ENCODE measurements at places on chromosomes 2 and 18.

- no peak for DNase-seq
These were observed 86.7 kb downstream of the TTC27 start for GRCh38 chr2:32714521-32714920.

DNA sequence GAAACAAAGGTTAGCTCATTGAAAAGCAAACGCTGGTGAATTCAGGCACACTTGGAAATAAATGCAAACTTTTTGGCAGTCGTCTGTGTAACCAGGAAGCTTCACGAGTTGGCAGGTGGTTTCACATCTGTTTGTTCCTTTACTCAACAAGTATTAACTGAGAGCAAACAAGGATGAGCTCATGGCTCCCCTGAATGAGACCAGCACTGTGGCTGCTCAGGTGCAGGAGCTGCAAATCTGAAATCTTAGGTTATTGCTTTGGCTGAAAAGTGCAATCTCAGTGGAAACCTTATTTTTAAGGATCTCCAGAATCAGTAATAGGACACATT is 46.3 kb downstream of the SH3RF3 start:
- DNase-seq: no peak

- no peak for DNase-seq
These were observed 821.1 kb downstream of the TRIB2 start for GRCh38 chr2:13537771-13538349.

DNA sequence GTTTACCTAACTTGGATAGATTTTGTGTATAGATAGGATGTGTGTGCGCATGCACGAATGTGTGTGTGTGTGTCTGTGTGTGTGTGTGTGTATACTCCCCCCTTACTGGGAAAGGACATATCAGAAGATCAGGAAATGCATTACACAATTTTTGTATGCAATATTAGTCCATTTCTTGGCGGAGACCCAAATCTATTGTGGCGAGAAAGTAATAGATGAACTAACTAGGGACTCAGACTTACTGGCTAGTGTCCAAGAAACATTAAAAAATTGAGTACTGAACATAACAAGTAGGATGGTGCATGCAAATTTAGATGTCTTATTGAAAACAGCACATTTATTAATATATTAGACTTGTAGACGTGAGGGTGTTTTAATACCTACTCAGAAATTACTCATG is 1036.5 kb upstream of the FANCL start:
- no peak for DNase-seq

DNA sequence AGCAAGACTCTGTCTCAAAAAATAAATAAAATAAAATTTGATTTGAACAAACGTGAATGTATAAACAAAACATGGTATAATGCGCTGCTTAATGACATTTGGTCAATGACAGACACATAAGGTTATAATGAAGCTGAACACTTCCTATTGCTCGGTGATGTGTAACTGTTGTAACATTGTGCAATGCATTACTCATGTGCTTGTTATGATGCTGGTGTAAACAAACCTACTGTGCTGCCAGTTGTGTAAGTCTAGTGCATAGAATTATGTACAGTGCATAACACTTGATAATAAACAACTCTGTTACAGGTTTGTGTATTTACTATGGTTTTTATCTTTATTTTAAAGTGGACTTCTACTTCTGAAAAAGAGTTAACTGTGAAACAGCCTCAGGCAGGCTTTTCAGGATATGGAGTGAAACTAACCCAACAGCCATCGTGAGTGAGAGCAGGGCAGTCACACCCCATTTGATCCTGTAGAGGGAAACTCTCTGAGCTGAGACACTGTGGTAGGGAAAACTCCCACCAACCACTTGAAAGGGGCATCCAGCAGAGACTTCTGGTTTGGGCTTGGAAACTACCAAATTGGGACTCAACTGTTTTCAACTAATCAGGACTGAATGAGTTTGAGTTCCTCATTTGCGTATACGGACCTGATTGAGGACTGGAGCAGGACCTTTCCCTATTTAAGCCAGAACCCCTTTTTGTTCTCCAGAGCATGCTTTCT is 8.7 kb upstream of the RPRD1A start:
- DNase-seq: no peak

- DNase-seq: no peak
These were observed 58.7 kb downstream of the PAX3 start for GRCh38 chr2:222239945-222240675.

GRCh38 chr2:152790883-152791282 is 72.5 kb downstream of the ARL6IP6 start:
- DNase-seq: no peak

GRCh38 chr18:80202264-80202998 is 44.9 kb downstream of the PARD6G start:
- DNase-seq: no peak

GRCh38 chr2:98277162-98277859 is 68.9 kb upstream of the CNGA3 start:
- DNase-seq: no peak

DNA sequence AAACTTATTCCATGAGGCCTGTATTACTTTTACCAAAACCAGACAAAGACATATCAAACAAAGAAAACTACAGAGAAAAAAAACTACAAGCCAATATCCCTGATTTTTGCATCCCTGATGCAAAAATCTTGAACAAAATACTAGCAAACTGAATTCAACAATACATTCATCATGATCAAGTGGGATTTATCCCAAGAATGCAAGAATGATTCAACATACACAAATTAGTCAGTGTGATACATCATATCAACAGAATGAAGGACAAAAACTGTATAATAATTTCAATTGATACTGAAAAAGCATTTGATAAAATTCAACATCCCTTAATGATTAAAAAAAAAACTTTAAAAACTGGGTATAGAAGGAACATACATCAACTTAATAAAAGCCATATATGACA is 106.8 kb downstream of the SLC39A10 start:
- no peak for DNase-seq

DNA sequence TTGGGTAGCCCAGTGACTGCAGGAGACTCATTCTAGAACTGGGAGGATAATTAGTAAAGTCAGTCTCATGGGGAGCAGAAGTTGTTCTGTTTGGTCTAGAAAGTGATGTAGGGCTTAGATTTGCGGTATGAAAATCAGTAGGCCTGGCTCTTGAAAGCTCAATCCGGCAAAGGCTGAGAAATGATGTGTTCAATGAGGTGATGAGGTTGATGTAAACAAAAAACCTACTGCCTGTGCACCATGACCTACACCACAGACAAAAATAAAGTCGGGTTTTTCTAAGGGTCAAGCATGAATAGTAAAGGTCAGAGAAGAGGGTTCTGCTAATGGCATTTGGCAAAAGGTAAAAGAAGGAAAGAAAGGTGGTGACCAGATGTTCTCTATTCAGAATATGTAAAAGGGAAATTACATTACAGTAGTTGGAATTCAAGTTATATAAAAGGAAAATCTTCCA is 80.8 kb upstream of the COL5A2 start:
- DNase-seq: no peak

- no peak for DNase-seq
These were observed 115.6 kb upstream of the CYP1B1 start for GRCh38 chr2:38191516-38191915.

DNA sequence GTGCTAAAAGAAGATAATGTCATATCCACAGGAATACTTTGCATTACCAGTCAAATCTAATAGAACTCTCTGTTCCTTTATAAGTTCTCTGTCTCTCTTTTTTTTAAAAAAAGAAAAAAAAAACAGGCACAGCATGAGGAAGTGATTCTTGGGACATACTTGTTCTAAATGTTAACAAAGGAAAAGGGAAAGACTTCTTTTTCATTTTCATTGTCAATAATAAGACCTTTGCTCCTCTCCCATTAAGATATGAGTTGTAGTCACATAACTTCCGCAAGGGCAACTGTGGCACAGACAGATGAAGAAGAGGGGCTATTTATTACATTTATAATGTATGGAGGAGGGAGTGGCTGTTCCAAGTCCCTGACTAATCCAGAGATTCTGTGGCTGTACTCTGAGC is 4.7 kb downstream of the CD302 start:
- DNase-seq: no peak

DNA sequence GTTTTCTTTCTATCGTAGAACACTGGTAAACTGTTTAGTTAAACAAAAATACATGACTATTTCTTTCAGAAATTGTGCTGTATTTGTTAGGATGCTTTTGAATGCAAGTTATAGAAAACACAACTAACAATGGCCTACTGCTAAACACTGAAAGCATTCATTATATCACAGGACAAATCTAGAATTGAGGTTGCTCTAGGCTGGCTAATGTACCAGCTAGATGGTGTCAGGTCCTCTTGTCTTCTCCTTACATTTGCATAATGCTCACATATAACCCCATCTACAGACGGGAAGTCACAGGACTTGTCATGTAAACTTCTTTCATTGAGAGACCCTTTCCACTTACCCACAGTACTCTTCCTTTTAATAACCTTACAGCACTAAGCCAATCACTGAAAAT is 586.8 kb downstream of the DSC3 start:
- no peak for DNase-seq

DNA sequence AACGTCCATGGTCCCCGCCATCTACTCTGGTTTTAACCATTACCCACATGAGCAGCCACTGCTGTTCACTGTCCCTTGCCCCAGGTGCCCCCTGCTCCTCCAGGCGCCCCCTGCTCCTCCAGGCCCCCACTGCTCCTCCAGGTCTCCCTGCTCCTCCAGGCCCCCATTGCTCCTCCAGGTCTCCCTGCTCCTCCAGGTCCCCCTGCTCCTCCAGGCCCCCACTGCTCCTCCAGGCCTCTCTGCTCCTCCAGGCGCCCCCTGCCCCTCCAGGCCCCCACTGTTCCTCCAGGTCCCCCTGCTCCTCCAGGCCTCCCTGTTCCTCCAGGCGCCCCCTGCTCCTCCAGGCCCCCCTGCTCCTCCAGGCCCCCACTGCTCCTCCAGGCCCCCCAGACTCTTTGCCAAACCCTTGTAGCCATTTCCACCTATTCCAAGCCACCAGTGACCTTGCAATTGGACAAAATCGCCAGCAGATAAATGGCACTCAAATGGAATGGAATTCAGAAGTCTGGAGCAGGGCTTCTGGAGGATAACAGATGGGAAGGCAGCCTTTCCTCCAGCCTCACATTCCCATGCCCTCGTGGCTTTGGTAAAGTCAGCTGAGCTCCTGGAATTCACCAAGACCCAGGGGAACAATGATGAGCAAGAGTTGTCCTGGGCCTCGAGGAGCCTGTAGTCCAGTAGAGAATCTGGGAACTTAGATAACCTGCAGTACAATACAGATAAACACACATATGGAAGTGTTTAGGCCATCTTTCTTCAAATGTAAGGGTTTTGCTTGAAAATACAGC is 13.3 kb upstream of the RPL31 start:
- no peak for DNase-seq

- no peak for DNase-seq
These were observed 9.0 kb upstream of the CLIP4 start for GRCh38 chr2:29106256-29106655.

DNA sequence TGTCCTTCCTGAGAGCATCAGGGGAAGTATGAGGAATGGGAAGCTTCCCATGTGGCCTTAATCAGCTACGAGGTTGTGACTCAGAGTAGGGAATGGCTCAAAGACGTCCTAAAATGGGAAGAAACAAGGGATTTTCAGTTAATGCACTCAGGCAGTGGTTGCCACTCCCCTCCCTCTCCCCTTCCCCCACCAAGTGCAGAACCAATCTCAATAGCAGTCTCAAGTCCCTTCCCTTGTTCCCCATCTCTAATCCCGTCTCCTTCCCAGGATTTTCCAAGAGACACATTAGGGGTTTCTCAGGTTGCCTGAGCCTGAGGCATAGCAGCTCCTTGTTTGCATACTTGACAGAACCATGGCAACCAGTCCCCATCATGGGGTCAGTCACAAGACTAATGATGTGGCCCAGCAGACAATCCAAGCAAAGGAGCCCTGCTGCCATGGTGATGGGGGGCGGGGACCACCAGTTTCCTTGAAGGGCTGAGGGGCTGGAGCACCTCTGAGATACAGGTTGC is 18.2 kb upstream of the RESP18 start:
- no peak for DNase-seq

DNA sequence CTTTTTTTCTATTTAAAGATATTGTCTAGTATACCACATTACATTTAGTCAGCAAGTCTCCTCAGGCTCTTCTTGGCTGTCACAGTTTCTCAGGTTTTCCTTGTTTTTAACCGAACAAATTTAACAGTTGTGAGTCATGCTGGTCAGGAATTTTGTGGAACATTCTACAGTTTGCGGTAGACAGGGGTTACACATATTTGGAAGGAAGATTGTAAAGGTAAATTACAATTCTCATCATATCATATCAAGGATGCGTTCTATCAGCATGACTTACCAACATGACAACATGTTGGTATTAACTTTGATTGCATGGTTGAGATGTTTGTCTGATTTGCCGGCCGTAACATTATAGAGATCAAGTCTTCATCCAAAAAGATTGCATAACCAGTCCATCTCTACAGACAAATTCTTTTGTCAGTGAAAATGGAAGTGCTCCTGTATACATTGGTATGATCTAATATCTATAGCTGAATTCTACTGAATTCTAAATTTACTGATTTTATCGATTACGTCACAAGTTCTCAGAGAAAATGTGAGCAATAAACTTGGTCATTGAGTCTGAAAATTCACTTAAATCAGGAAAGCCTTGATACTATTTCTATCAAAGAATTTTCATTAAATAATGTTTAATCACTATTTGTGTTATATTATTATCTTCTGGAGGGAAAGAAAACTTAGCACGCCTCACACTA is 664.4 kb upstream of the SLC8A1 start:
- no peak for DNase-seq

- no peak for DNase-seq
These were observed 29.2 kb downstream of the UNC50 start for GRCh38 chr2:98637401-98638147.

DNA sequence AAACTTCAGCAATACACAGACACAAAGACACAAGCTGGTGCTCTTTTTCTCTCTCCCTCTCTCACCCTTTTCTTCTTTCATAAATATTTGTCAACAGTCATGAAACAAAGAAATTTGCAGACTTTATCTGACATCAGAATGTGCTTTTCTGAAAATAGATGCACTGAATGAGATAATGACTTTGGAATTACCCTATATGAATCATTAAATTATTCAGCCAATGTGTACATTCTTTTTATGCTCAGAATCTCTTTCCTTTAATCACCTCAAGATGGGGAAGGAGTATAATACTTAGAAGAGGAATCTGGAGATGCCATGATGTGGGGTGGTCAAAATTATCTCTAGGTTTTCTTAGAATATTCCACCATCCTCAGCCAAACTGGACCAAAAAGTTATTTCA is 289.9 kb downstream of the LRRTM1 start:
- no peak for DNase-seq

DNA sequence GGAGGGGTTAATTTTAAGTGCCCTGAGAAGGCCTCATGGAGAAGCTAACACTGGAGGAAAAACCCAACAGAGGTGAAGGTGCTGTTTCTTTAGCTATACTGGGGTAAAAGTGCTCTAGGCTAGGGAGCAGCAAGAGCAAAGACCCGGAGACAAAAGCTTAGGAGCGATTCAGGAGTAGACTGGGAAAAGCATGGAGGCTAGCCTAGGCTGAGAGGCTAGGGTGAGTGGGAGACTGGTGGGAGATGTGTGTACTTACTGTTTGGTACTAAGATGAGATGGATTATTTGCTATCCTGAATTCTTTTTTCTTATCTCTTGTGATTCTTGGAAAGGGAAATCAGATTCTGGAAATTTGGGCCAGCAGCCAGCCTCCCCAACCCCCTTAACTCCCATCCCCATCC is 2.0 kb downstream of the GIGYF2 start:
- DNase-seq: no peak

All from renal cortex interstitium (tissue), 15 donors.